Mesothelial cell of epicardium (in vitro differentiated cells): ENCODE measurements at places on chromosomes 7 and 10.

- no peak for DNase-seq
Measured at GRCh38 chr10:62707810-62708209, 96.7 kb upstream of the ADO start.

- DNase-seq: no peak
Measured at GRCh38 chr10:33534416-33534815, 199.9 kb upstream of the NRP1 start.

- DNase-seq: no peak
Measured at GRCh38 chr10:53239873-53240272, 467.3 kb upstream of the MBL2 start.

GRCh38 chr7:74332373-74333176, 43.4 kb downstream of the CLIP2 start:
- DNase-seq: no peak

DNA sequence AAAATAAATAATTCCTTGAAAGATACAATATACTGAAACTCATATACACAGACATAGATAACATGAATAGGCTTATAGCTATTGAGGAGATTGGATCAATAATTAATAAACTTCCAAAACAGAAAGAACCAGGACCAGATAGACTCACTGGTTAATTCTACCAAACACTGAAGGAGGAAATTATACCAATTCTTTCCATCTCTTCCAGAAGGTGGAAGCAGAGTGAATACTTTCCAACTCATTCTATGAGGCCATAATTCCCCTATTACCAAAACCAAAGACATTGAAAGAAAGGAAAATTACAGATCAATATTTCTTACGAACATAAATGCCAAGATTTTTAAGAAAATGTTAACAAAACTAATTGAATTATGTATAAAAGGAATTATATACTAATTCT, 624.8 kb upstream of the LRRTM3 start:
- no peak for DNase-seq

DNA sequence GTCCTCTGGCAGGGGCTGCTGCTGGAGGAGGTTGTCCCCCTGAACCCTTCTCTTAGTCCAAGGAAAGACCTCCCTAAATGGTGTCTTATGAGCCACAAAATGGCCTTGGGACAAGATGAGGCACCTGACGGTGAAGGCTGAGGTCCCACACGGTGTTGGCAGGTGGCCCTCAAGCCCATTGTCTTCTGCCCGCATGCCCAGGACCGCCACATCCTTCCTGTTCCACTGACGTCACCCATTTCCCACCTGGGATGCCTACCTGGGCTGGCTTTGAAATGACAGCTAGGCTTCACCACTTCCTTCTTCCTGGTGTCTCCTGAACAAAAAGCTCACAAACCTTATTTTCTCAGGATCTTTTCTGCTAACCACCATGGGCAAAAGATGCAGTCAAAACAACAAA, 2.1 kb upstream of the DMBT1 start:
- no peak for DNase-seq

GRCh38 chr7:11319491-11320274, 346.0 kb downstream of the PHF14 start:
- no peak for DNase-seq

GRCh38 chr10:104304356-104304745, 33.9 kb downstream of the ITPRIP start:
- no peak for DNase-seq

DNA sequence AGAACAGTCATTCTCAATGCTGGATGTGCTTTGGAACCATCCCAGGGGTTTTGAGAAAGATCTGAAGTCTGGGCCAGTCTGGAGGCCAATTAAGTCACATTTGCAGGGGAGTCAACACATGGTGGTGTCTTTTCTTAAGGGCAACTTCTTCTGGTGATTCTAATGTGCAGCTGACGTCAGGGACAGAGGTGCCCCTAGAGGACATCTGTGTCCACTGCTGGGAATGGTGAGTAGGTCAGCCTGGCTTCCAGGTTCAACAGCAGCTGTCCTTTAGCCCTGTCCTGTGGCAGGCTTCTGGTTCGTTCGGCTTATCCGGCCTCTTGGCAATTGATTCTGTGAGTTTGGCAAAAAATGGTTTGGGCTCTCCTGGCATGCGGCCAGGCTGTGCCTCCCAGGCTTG, 269.7 kb upstream of the HABP2 start:
- no peak for DNase-seq

- no peak for DNase-seq
Measured at GRCh38 chr10:111086574-111086973, 9.7 kb downstream of the ADRA2A start.

- no peak for DNase-seq
Measured at GRCh38 chr10:753530-753929, 64.1 kb upstream of the DIP2C start.

DNA sequence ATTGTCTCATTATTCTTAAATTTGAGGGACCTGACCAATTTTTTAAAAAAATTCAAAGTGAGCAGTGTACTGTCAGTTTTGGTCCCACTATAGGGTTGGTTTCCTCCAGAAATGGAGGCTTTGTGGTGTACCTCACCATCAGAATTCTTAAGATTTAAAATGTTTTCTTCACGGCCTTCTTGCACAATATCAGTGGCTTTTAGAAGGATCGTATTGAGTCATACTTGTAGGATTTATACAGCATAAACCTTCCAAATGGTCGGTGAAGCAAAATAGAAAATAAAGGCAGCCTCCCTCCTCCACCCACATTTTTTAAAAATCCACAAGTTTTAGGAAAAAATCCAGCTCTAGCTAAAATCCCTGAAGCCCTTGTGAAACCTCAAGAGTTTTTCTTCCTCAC, 126.4 kb downstream of the RNLS start:
- DNase-seq: no peak

DNA sequence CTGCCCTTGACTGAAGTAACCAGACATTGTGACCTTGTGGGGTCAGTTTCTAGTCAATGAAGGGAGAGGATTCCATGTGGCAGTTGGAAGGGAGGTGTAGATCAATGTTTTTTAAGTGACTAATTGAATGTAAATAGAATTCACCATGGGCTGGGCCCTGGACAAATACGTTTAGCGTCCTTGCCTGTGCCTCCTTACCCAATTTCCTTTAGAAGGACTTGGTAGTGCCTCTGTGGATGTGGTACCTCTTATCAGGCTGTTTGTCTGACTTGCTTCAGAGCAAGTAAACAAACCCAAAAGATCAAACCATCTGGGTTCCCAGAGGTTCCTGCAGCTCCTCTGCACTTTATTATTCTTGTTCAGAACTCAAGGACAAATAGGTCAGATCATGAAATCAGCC, 4.3 kb upstream of the KAT6B start:
- no peak for DNase-seq

DNA sequence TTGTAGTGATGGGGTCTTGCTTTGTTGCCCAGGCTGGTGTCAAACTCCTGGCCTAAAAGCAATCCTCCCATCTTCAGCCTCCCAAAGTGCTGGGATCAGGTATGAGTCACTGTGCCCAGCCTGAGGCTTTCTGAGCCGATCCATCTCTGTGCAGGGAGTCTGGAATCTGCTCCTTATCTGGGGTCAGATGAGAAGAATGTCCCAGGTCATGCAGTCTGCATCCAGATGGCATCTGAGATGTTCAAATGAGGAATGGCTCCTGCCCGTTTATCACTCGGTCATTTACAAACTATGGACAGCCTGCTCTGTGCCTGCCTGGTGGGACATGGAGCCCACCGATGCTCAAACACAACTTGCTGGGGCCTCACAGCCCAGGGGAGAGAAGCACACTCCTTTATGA, 11.1 kb upstream of the SLC18A3 start:
- DNase-seq: no peak
